Activated CD4-positive, alpha-beta T cell treated with anti-CD3 and anti-CD28 coated beads, Interleukin-2, amount 10 ng/mL, durations not matched to agents 24 days and 14 days (primary cell): ENCODE measurements at places on chromosomes 1 and 21.

- no peaks in the 10 kb centered on the region for H3K27me3 ChIP-seq
- no peak overlapping the region for H3K4me3 ChIP-seq
- no peaks in the 10 kb centered on the region for H3K36me3 ChIP-seq
- no peak for DNase-seq
- no peak overlapping the region for H3K27ac ChIP-seq
- no peaks in the 10 kb centered on the region for H3K4me1 ChIP-seq
Observed at GRCh38 chr1:34617321-34618118, 137.3 kb upstream of the GJB5 start.

- no peak within 1 kb of the TSS for H3K4me3 ChIP-seq
- no peak for DNase-seq
- peaks cover 20% of the 10 kb centered on the region for H3K4me1 ChIP-seq
- H3K27me3 ChIP-seq, result no peaks in the 10 kb centered on the region
- H3K27ac ChIP-seq, result no peak within 1 kb of the TSS
- peaks cover 15% of the 10 kb centered on the region for H3K36me3 ChIP-seq
Observed at GRCh38 chr1:156247460-156248322, at the start of gene PAQR6. Gene PAQR6, minus strand, starts transcription at chr1:156248056. Its CDS starts 1,325 bp downstream, at chr1:156246731.

DNA sequence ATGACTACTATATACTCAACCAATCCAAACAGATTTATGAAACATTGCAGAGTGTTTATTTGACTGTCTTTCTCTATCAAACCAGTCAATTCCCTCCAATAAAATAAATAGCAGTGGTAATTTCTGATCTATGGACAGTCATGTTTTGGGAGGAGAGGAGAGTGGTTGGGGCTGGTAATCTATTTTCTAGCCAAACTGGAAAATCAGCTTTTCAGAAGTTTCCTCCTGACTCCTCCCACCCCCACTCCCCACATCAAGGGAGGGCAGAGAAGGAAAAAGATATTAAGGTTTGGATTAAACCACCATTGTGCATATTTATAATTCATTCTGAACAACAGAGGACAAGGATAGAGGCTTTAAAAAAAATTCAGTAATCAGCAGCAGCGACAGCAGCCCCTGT is 69.4 kb upstream of the SOX13 start:
- no peak overlapping the region for H3K27ac ChIP-seq
- H3K4me1 ChIP-seq, result peaks cover 4% of the 10 kb centered on the region
- no peaks in the 10 kb centered on the region for H3K36me3 ChIP-seq
- peaks cover 3% of the 10 kb centered on the region for H3K27me3 ChIP-seq
- DNase-seq, result no peak

DNA sequence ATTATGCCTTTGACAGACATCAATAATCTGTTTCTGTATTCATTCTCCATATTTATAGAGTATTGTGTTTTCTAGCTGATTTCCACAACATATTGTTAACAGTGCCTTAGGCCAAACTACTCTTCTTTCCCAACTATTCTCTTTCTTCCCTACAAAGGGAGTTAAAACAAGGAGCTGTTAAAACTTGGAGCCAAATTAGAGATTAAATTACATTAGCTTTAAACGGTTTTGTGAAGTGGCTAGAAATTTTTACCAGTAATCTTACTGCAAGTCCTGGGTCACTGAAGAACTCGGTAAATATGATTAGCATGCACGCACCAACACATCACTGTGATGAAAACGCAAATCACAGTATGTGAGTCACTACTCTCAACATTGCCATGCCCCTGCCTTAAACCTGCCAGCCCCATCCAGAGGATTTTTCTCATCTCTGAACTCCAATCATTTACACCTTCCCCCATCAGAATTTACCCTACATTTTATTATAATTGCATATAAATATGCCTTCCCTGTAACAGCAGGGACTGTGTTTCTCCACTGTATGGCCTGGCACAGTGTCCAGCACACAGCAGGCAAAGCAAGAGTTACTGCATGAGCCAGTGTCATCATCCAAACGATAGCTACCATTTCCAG is 1.5 kb upstream of the PRDX6 start:
- no peaks in the 10 kb centered on the region for H3K27me3 ChIP-seq
- no peak for DNase-seq
- H3K27ac ChIP-seq, result peak overlapping the region; percentile 18
- H3K4me1 ChIP-seq, result peaks cover 48% of the 10 kb centered on the region
- peak overlapping the region; percentile 92 for H3K4me3 ChIP-seq
- H3K36me3 ChIP-seq, result peaks cover 36% of the 10 kb centered on the region

- no peaks in the 10 kb centered on the region for H3K36me3 ChIP-seq
- H3K27ac ChIP-seq, result no peak overlapping the region
- peaks cover 2% of the 10 kb centered on the region for H3K27me3 ChIP-seq
- H3K4me1 ChIP-seq, result no peaks in the 10 kb centered on the region
- no peak for DNase-seq
- H3K4me3 ChIP-seq, result no peak overlapping the region
Observed at GRCh38 chr1:37403166-37403565, 71.2 kb upstream of the ZC3H12A start.

GRCh38 chr1:94002046-94002787 is 93.0 kb upstream of the GCLM start:
- no peak overlapping the region for H3K4me3 ChIP-seq
- DNase-seq, result no peak
- no peak overlapping the region for H3K27ac ChIP-seq
- H3K36me3 ChIP-seq, result no peaks in the 10 kb centered on the region
- no peaks in the 10 kb centered on the region for H3K4me1 ChIP-seq
- peaks cover 12% of the 10 kb centered on the region for H3K27me3 ChIP-seq

GRCh38 chr1:75136195-75136815 is 2.1 kb downstream of the LHX8 start:
- H3K27me3 ChIP-seq, result peaks cover 73% of the 10 kb centered on the region
- no peak for DNase-seq
- H3K27ac ChIP-seq, result no peak overlapping the region
- peaks cover under 1% of the 10 kb centered on the region for H3K36me3 ChIP-seq
- no peak overlapping the region for H3K4me3 ChIP-seq

DNA sequence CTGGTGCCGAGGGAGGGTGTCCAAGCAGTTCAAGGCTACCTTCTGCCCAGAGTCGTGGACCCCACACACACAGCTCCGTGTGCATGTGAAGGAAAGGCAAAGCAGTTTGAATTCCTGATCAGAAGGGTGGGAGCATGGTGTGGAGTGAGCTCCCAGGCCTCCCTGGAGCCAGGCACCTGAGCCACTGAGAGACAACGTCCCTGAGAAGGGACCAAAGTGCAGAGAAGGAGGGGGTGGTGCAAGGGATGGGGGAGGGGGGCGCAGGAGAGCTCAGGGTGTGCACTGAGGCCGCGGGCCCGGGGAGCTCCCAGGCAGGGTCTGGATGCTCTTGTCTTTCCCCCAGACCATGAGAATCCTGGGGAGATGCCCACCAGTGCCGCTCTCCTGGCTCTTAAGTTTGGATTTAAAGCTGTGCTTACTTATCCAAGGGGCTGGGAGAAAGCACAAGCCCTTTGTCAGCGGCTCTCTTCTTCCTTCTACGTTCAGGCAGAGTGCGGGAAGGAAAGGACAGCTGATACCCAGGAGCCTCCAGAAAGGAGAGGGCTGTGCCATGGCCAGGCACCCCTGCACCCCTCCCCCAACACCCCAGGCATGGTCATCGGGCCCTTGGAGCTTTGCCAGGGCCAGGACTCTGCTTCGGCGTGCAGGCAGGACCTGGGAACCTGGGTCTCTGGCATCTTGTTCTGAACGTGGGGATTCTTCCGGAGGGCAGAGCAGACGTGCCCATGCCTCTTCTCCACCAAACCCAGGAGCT is 24.1 kb downstream of the ACTA1 start:
- H3K36me3 ChIP-seq, result no peaks in the 10 kb centered on the region
- DNase-seq, result no peak
- H3K4me3 ChIP-seq, result peak overlapping the region; percentile 55
- H3K27ac ChIP-seq, result no peak overlapping the region
- peaks cover 75% of the 10 kb centered on the region for H3K27me3 ChIP-seq

DNA sequence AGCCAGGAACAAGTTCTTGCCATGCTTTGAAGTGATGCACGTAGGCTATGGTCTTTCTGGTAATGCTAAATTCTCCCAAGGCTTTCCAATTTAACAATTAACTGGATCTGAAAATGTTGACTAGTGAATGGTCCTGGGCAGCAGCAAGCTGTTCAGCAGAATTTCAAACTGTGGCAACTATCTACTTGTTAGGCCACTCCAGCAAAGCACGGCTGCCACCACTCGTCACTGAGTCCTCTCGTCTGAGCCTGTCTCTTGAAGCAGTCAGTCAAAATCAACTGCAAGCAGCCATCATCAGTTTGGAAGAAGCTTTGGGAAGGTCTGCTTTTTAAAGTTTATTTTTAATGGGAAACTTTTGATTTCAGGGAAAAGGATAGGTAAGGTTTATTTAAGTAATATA is 6.1 kb downstream of the FLVCR1 start:
- peaks cover 23% of the 10 kb centered on the region for H3K36me3 ChIP-seq
- no peak overlapping the region for H3K4me3 ChIP-seq
- H3K27ac ChIP-seq, result no peak overlapping the region
- H3K27me3 ChIP-seq, result no peaks in the 10 kb centered on the region
- H3K4me1 ChIP-seq, result peaks cover 18% of the 10 kb centered on the region

- DNase-seq, result no peak
- no peak overlapping the region for H3K4me3 ChIP-seq
- H3K4me1 ChIP-seq, result no peaks in the 10 kb centered on the region
Observed at GRCh38 chr1:53026254-53026653, 35.8 kb upstream of the PODN start.

GRCh38 chr1:6351480-6352137 is 42.0 kb downstream of the ACOT7 start:
- no peak for DNase-seq
- no peaks in the 10 kb centered on the region for H3K27me3 ChIP-seq
- H3K27ac ChIP-seq, result no peak overlapping the region
- H3K36me3 ChIP-seq, result peaks cover 2% of the 10 kb centered on the region
